Activated CD4-positive, alpha-beta T cell treated with anti-CD3 and anti-CD28 coated beads, Interleukin-2, amount 10 ng/mL, durations not matched to agents 7 days and 5 days (primary cell): ENCODE measurements at places on chromosomes 3 and 15. TPM values are rescaled to one million over a fixed set of nuclear protein-coding genes. Genes with fewer than 3 reads are reported as not detected.
A peak's percentile ranks its signal among the peaks of the same experiment; 100 is the strongest.

- DNase-seq = no peak
Observed at GRCh38 chr15:56385908-56386307, 20.7 kb downstream of the TEX9 start.

GRCh38 chr15:63971904-63972303 lies 74.4 kb downstream of the DAPK2 start:
- DNase-seq = no peak

GRCh38 chr3:39260957-39261356 lies 18.9 kb downstream of the CX3CR1 start:
- peak; percentile 82 for DNase-seq

COL6A6 gene
- not detected for total RNA-seq

GRCh38 chr3:35198857-35199256 lies 440.5 kb upstream of the ARPP21 start:
- DNase-seq = no peak

LSM3 gene
- 18.6 TPM for total RNA-seq

CDCP1 gene
- 22.2 TPM for total RNA-seq

EXD1 gene
- total RNA-seq = not detected

ALPK3 gene
- 0.15 TPM for total RNA-seq

DNA sequence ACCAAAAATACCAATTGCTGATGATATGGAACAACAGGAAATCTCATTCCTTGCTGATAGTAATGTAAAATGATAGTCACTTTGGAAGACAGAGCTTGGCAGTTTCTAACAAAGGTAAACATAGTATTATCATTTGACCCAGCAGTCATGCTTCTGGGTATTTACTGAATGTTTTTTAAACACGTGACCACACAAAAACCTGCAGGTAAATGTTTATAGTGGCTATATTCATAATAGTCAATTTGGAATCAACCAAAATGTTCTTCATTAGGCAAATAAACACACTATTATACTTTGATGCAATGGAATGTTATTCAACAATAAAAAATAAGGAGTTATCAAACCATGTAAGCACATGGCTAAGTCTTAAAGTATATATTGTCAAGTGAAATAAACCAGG lies 24.1 kb upstream of the GOLGA8A start:
- DNase-seq = no peak

GRCh38 chr3:6861625-6862000 lies 698 bp downstream of the GRM7 start:
- no peak for DNase-seq

GRCh38 chr3:104291878-104292277 lies 1074.8 kb upstream of the ALCAM start:
- DNase-seq = no peak

- DNase-seq = no peak
Observed at GRCh38 chr3:108823227-108823626, 641 bp downstream of the TRAT1 start.

NAALADL2 gene
- not detected for total RNA-seq

- peak; percentile 37 for DNase-seq
Observed at GRCh38 chr3:69095636-69096035, 10.9 kb downstream of the ARL6IP5 start.

CKMT1B gene
- total RNA-seq = not detected

DNA sequence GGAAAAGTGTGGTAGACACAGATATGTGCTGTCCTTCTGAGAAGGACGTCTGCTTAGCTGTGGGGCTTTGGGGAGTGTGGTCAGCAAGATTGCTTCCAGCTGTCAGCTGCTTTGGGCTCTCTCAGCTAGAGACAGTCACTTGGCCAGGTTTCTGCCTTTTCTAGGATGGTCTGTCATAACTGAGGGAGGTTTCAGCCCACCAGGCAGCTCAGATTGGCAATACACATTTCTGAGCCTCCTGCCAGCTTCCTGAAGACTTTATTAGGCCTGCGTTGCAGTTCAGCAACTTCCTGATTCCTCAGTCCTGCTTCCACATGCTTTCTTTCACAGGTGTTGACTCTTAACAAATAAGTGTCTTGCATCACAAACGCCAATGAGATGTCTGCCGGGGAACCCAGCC lies 286.5 kb downstream of the SQOR start:
- no peak for DNase-seq
